Effector memory CD8-positive, alpha-beta T cell (primary cell): ENCODE measurements at places on chromosomes 16 and 17.

GRCh38 chr17:9219631-9220397, 198.5 kb downstream of the NTN1 start:
- no peak for DNase-seq

GRCh38 chr16:88467541-88467944, 14.5 kb downstream of the ZFPM1 start:
- DNase-seq = no peak

- DNase-seq = no peak
Observed at GRCh38 chr16:2035431-2036199, 8.9 kb downstream of the NHERF2 start.

DNA sequence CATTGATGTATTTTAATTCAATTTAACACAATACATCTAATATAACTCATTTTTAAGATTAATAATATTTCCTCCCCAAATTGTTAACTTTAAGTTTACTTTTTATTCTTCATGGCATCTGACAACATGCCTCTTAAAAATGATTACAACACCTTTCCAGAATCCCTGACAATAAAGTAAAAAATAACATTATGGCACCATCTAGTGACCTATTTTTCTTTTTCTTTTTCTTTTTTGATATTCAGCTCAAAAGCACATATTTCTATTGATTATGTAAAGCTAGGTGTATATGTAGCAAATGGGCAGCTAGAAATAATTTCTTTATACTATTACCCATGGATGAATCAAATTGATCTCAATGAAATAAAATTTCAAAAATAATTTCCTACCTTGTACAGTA, 834.3 kb upstream of the CDH8 start:
- DNase-seq = no peak

DNA sequence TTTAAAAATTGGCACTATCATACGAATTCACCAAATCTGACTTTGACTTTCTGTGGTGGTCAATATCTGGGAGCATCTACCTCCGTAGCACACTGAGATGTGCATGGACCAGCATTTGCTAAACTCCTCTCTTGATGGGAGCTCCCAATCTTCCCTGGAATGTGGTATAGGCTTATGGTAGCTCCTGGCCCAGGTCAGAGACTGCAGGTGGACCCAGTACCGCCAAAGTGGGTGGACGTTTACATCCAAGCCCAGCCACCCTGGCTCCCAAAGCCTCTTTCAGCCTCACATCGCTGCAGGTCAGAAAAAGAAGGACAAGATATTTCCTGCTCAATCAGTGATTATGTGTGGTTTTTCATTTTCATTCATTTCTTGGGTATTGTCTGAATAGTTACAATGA, 43.1 kb upstream of the NKD1 start:
- no peak for DNase-seq

- no peak for DNase-seq
Observed at GRCh38 chr16:66026211-66026610, 340.3 kb upstream of the CDH5 start.

- DNase-seq = no peak
Observed at GRCh38 chr17:30421592-30421991, 42.9 kb downstream of the CPD start.

DNA sequence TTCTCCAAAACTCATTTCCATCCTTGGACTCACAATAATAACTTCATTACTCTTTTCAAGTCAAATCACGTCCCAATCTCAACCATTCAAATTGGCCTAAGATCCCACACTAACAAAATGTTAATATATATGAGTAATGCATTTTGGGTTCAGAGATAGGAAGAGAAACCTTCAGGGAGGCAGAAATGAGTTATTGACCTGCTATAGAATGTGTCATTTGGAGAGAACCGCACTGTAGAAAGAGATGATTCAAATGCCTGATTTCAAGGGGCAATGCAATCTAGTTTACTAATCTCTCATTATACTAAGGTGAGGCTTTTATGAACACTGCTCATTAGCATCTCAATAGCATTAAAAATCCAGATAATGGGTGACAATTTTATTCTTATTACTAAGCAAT, 1595.0 kb upstream of the GOT2 start:
- DNase-seq = no peak

DNA sequence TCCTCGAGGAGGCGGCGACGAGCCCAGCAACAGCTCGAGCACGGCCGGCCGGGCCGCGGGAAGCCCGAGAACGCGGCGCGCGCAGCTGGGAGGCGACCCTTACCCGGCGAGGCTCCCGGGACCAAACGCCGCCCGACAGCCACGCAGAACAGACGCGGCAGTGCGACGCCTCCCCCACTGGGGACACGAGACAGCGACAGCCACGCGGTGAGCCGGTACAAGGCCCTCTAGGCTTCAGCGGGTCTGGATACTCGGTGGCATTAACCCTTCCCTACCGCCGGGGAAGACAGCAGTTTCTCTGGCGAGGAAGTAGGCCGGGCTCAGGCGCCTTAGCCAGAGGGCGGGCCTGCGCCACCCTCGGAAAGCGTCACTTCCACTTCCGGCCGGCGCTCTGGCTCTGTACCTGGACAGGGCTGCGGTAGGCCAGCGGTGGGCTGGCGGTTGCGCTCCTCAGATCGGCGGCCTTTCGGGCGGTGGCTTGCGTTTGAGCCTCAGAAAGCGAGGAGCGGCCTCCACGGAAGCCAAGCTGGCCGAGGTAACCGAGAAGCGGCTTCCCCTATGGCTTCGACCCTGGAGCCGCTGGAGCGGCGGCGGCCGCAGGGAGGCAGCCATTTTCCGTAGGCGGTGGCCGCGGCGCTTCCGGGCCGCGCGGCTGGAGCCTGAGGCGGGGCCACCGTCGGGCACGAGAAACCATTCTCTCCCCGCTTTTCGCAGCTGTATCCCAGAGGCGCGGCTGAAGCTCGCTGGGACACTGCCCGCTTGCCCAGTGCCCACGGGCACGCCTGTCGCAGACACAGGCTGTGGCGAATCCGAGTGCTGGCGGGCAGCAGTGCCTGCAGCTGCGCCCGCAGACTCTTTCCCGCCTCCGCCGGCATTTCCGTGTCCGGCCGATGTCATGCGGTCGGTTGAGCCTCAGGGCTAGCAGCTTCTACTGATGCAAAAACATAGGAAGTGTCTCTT, at the start of the genes TIGD7 and ZNF75A:
Gene TIGD7 (minus strand): TSS at position 322 of the 960 bp plus-strand sequence. CDS start 4,816 bp downstream, outside the sequence.
Gene ZNF75A (plus strand): TSS at position 389 of the 960 bp plus-strand sequence. CDS start 2,932 bp downstream, outside the sequence.
- DNase-seq = peak; percentile 70

GRCh38 chr17:66466840-66467367, 164.5 kb downstream of the PRKCA start:
- no peak for DNase-seq

DNA sequence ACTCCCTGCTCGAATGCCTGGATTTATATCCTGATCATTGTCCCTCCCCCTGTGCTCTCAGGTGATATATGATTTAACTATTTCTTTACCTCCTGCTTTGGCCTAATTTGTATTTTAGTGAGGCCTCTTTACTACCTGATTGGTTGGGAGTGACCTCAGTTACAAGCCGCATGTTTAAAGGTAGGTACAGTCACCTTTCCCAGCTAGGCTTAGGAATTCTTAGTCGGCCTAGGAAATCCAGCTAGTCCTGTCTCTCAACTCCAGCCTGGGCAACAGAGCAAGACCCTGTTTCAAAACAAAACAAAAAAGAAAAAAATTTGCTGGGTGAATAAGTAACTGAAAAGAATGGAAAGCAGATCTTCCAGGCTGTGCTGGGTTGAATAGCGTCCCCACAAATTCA, 26.8 kb upstream of the ST6GALNAC2 start:
- DNase-seq = no peak

DNA sequence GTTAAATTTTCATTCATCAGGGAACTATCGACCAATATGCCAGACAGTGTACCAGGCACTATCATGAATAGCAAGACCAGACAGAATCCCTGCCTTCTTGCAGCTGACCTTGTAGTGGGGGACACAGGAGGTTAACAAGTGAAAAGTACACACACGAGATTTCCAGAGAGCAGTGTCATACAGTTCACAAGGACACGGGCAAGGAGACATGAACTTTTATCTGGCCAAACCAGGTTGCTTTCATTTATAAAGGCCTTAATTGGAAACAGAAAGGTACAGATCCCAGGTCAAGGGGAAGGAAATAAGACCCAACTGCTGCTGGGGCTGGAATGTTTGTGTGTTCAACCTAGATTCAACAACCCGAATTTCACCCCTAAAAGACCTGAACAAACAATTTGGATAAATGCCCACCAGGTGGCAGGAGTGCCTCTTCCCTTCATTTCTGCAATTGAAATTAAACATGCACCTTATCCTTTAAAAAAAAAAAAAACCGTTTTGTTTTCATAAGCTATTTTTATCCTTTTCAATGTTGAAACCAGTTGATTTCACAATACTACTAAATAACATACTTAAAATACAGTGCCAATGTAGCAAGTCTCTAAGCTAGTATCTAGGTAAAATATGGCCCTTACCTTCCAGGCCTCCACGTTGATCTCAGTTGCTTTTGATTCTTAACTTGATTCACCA, 65.9 kb downstream of the EMP2 start:
- DNase-seq = peak; percentile 44

GRCh38 chr16:49277766-49278566, 3.7 kb downstream of the CBLN1 start:
- no peak for DNase-seq

GRCh38 chr16:89472711-89473075, 17.7 kb downstream of the ANKRD11 start:
- no peak for DNase-seq

GRCh38 chr17:33779234-33779591, 475.9 kb upstream of the CCL2 start:
- peak; percentile 8 for DNase-seq

DNA sequence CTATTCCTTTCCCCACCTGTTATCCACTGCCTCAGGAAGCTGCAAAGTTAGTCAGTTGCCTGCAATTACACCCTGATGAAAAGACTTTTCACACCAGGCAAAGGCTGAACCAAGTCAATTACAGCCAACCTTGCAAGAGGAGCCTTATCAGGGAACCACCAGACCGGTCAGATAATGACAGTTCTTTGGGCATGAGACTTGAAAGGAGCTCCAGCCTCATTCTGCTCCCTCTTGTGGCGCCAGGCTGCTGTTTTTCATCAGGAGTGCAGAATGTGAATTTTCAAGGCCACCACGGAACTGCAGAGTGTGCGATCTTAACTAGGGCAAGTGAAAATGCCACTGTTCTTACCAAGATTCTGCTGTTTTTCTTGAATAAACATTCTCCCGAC, 22.5 kb downstream of the DNAI2 start:
- DNase-seq = no peak

- no peak for DNase-seq
Observed at GRCh38 chr17:34859652-34860051, 101.6 kb downstream of the CCT6B start.

DNA sequence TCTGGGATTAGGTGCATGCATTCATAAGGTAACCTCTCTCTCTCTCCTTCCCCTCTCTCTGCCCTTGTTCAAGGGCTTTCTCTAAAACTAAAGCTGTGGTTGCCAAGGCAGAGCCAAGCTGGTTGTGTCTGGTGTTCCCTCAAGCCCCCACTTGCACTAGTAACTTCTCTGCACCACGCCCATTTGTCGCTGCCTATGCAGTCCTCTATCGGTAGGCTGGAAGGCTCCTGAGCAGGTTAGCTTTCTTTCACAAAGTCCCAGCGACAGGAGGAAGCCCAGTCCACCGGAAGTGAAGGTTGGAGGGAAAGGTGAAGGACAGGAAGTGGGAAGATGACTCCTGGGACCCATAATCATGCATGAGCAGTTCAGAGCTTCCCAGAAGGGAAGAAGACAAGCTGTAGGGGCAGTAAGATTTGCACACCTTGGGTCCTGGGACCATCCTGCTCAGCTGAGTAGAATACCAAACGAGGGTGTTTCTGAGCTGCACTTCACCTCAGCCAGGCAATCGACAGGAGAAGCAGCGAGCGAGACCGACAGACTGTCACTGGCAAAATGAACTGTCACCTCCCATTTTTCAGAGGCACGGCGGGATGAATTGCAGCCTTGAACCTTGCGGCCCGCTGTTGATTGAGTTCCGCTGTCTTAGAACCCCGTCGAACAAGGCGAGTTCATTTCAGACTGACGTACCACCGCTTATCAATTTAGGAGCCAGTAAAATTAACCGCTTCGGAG, 14.7 kb upstream of the SKAP1 start:
- peak; percentile 29 for DNase-seq

- DNase-seq = no peak
Observed at GRCh38 chr16:54289945-54290832, 3.6 kb upstream of the IRX3 start.

DNA sequence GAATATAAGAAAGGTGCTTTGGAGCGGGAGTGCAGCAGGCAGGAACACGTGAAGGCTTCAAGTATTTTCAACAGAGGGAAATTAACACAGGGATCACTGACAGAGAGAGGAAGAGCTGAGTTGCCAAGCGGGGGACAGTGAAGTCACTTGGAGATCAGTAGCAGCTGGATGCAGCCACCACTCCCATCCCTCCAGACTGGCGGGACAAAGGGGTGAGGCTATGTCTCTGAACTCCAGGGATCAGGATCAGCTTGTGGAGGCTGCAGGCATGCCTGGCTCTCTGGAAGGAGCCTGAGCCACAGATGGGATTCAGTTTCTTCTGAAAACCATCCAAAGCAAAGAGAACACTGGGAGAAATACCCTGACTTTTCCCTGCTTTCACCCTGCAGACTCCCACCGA, 113.7 kb upstream of the IRX3 start:
- DNase-seq = no peak

- no peak for DNase-seq
Observed at GRCh38 chr17:8572764-8573163, 57.8 kb downstream of the MYH10 start.

GRCh38 chr17:12180644-12181261, 160.1 kb downstream of the MAP2K4 start:
- DNase-seq = no peak

- no peak for DNase-seq
Observed at GRCh38 chr16:85522842-85523601, 90.1 kb upstream of the GSE1 start.

GRCh38 chr16:23827057-23827456, 8.7 kb upstream of the PRKCB start:
- DNase-seq = no peak

DNA sequence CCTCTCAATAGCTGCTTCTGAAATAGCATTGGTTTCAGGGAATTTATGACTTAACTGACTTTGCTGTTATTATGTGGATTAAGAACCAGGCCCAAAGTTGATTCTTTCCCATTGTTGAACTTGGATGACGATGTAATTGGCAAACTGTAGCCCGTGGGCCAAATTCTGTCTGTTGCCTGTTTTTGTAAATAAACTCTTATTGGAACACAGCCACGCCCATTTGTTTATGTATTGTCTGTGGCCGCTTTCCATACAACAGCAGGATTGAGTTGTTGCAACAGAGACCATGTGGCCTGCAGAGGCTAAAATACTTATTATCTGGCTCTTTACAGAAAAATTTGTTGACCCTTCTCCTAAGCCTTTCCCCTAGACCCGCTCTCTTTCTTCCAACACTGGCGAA, 31.6 kb downstream of the NTN1 start:
- no peak for DNase-seq

- no peak for DNase-seq
Observed at GRCh38 chr17:61757168-61757567, 106.2 kb downstream of the BRIP1 start.

DNA sequence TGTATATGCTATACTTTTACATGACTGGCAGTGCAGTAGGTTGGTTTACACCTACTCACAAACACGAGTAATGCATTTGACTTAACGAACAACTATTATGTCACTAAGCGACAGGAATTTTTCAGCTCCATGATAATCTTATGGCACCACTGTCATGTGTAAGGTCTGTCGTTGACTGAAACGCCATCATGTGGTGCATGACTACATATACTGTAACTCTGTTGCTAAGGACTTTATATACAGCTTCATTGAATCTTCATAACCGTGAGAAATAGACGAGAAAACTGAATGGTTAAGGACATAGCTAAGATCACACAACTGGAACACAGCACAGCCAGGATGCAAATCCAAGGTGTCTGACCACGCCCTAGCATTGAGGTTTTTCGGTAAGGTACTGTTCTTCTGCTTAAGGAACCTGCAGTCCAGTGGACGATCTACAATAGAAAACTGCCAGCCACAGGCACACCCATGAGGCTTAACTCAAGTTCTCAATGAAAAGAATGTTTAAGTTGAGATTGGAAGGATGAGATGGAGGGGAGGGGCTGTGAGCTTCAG, 3.3 kb downstream of the CFAP20 start:
- DNase-seq = no peak
